Stimulated activated CD4-positive, alpha-beta T cell treated with anti-CD3 and anti-CD28 coated beads, Interleukin-12 subunit alpha, Interleukin-12 subunit beta, amount 100 ng/mL, for 48 hours (primary cell): ENCODE measurements at places on chromosomes 6 and 20.
A peak's percentile ranks its signal among the peaks of the same experiment; 100 is the strongest.

DNA sequence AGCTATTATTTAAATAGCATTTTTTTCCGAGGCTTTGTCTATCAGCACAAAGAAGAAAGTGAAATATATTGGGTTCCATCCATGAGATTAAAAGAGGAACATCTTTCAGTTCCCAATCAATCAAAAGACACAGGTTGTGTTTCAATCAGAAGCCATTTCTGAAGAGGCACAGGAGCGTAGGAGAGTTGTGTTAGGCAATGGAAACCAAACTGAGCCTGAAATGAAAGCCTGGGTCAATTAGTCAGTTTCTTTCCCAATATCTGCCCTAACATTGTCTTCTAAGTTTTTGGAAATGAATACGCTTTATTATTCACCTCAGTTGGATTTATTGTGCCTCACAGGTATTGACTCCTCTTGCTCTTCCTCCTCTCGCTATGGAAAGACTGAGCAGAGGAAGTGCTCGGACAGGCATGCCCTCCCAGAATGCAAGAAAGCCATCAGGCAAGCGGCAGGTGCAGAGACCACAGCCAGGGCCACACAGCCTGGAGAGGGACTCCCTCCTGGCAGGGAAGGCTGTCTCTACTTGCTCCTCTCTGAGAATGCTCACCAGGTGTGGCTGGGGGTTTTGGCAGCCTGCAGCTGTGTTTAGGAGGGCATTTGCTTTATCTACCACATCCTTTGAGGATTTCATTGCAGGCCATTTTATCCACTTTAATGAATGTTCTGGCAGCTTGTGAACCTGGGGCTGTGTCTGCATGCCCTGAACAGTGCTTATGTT lies 100.8 kb upstream of the NEDD9 start:
- DNase-seq, result no peak

- DNase-seq, result no peak
Measured at GRCh38 chr20:32068174-32068573, 16.1 kb downstream of the HCK start.

- DNase-seq, result no peak
Measured at GRCh38 chr20:24340933-24341332, 128.5 kb upstream of the SYNDIG1 start.

DNA sequence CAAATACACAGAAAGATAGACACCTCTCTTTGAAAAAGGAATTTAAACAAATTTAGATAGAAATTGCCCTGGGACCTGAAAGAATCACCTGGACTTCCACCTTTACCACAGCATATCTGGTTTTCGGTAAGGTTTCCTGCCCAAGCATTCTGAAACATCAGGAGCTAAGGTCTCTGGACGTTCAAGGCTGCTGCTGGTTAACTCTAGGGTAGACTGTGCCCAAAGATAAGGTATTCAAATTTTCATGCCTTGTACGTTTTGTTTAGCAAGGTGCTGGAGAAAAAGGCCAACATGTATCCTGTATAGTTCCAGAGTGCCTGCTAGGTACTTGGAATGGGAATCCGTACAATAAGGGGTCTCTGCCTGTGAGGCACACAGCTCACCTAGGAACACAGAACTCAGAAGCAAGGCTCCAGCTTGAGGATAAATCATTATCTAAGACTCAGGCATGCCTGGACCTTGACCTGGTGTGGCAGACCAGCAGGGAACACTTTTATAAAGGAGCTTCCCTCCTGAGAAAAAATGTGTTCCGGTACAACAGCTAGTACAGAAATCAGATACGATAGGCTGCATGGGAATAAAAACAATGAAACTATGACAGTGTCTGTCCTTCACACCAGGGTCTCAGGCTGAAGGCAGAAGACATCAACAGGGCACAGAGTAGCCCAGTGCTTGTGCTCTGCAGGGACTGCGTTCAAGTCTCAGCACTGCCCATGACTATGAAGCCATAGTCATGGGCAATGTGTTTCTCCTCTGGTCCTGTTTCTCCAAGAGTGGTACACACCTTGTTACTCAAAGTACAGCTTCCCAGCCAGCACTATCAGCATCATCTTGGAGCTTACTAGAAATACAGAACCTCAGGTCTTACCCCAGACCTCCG lies 70.4 kb downstream of the METTL24 start:
- DNase-seq, result no peak

GRCh38 chr6:141437011-141437410 lies 695.7 kb upstream of the GJE1 start:
- DNase-seq, result no peak

GRCh38 chr20:51562332-51563173 lies 20.0 kb upstream of the NFATC2 start:
- DNase-seq, result no peak

DNA sequence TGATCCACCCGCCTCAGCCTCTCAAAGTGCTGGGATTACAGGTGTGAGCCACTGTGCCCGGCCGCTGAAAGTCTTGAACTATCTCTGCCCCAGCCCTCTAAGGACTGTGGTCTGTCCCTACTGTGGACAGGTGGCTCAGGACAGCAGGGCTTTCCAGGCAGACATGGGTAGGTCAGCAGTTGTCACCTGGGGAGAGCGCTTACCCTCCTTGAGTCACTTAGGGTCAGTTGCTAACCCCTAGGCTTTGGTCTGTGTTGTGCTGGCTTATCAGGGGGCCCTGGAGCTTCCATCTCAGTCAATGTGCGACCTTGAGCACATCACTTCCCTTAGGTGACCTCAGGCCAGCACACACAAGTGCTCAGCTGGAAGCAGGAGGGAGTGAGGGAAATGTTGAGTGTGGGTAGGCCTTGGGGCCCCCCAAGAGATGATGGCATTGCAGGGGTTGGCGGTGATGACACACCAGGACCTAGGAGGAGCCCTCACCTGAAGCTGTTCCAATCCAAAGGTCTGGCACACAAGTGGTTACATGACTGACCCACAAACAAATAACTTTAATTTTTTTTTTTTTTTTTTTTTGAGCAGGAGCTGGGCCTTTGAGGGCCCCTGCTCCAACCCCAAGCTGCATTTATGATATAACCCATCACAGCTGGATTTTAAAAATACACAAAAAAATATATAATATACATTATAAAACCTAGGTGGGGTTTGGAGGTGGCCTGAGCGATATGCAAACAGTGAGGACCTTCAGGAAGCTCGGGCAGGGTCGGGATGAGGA lies 5.1 kb downstream of the RPL10A start:
- DNase-seq, result no peak

- no peak for DNase-seq
Measured at GRCh38 chr6:7691675-7692452, 34.0 kb upstream of the BMP6 start.

DNA sequence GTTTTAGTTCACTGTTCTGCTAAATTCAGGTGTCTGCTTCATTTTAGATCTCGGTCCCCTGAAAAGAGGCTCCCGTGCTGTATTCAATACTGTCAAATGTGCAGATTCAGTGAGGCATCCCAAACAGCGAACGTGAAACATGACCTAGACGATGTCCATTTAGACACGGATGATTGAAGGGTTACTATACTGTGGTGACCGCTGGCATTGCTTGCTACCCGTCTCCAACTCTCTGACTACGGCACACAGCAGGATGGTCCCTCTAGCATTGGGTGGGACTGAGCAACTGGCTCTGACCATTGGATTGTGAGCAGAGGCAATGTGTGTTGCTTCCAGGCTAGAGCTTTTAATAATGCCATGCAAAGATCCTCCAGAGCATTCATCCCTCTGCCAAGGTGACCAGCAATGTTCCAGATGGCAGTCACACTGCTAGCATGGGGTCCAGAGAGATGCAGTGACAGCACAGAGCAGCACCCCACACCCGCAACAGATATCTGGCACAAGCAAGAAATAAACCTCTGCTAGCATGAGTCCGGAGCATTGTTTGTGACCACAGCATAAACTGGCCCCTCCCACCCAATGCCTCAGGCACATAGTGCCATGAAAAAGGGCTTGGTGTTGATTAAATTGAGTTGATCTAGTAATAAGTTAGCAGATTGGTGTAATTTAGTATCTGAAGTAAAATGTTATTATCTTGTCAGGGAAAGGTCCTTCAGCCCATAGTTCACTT lies 9.0 kb downstream of the METTL24 start:
- no peak for DNase-seq

- peak; percentile 23 for DNase-seq
Measured at GRCh38 chr6:46015119-46015968, at the start of gene CLIC5. Gene CLIC5 (minus strand): TSS chr6:46015860. CDS start chr6:46015542, 318 bp downstream.

- DNase-seq, result no peak
Measured at GRCh38 chr6:158813032-158813431, 6.1 kb downstream of the EZR start.

DNA sequence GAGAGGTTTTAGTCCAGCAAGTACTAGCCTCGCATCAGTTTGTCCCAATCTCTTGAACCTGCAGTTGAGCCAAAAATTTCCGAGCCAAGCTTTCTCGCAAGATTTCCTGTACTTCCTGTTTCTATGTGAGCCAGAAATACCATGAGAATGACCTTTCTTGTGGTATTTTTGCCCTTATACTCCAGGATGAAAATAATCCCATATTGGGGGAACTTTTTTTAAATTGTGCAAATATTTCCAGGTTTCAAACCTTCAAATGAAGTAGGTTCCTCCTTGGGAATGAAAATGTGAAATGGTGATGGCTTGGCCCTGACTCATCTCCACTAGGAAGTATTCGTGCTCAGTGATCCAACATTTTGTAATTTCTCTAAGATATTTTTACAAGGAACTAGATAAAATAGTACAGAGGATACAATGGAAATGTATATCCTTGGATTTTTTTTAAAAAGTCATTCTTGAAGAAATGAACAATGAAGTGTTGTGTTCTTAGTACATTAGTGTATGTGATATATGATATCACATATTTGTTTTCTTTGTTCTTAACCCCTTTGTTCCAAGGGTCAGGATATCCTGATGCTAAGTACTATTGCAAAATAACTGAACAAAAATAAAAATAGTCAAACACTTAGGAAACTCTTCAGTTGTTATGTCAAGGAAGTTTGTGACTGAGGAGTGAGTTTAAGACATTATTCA lies 184.0 kb downstream of the PDE7B start:
- no peak for DNase-seq

- no peak for DNase-seq
Measured at GRCh38 chr20:42553374-42553773, 636.3 kb downstream of the PTPRT start.

GRCh38 chr6:144853603-144854002 lies 568.5 kb downstream of the UTRN start:
- no peak for DNase-seq

- no peak for DNase-seq
Measured at GRCh38 chr6:134419716-134420115, 101.8 kb upstream of the SGK1 start.

DNA sequence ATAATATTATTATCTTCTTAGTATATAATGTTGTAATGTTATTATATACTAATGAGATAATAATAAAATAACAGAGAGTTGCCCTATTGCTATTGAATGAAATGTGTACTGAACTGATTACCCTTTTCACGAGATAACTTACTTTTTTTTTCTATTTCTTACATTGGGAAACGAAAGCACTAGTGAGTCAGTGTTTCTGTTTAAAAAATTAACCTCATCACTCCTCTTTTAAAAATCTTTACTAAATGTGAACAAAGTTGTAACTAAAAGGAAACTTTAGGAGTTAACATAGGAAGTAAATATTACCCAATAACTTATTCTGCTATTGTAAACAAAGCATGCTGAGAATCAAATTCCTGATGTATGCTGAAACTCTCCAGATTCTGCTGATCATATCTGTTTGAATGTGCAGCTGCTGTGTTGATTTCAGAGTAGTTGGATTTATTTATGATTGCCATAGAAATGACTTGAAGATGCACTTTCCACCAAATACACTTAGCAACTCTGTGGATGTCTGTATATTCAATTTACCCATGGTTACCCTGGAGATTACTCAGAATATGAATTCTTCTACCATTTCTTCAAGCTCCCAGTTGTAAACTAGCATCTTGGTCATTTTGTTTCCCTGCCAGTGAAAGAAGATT lies 523.4 kb downstream of the TENT5A start:
- DNase-seq, result no peak

DNA sequence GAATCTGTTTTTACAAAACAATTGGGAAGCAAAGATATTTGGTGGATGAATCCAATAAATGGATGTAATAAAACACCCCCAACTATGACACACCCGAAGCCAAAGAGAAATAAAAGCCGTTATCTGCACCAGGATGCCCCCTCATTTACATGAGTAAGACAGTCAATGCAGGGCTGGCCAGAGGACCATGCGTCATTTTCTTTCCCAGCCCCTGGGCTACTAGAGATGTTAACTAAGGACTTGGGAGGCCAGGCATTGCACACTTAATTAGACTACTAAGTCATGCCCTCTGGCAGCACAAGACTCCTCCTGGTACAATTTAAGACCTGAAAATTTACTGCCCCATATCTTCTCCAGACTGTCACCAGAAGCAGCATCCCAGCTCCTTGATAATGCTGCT lies 3.2 kb downstream of the LEMD2 start:
- DNase-seq, result no peak

DNA sequence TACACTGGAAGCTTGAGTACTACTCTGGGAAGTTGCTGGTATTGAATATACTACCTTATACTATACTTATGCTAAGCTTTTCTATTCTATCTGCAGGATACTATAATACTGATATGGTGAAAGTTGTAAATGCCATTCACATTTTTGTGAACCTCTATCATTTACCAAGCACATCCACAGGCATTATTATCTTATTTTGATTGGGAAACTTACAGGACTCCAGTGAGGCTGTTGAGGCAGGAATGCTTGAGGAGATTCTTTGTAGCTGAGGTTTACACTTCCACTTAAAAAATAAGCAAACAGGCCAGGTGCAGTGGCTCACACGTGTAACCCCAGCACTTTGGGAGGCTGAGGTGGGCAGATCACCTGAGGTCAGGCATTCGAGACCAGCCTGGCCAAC lies 442.9 kb downstream of the QKI start:
- no peak for DNase-seq

- DNase-seq, result no peak
Measured at GRCh38 chr20:24458436-24458835, 11.0 kb upstream of the SYNDIG1 start.

DNA sequence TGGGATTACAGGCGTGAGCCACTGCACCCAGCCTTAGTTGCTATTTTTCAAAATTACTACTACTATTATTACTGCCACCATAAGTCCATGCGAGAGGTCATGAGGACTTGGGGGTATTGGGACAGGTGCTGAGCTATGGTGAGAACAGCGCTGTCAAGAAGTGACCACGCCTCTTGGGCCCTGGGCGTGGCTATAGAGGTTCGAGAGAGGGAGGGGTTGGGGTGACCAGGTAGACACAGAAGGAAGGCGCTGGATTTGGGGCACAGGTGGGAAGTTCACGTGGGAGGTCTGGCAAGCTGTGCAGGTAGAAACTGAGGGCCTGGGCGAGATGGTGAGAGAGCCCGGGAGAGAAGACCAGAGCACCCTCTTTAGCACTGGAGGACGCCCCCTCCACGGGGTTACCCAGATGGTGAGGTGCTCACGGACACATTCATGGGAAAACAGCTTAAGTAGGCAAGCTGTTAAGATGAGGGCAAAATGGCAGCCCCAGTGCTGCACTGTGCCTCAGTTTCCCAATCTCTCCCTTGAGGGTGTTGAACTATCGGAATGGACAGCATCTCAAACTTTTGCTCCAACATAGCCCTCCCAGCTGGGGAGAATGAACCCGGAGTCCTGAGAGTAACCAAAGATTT lies 61.0 kb downstream of the RAB44 start:
- DNase-seq, result no peak
